ENCODE measurements at places on chromosomes 16 and 17.
A peak's percentile ranks its signal among the peaks of the same experiment; 100 is the strongest.

DNA sequence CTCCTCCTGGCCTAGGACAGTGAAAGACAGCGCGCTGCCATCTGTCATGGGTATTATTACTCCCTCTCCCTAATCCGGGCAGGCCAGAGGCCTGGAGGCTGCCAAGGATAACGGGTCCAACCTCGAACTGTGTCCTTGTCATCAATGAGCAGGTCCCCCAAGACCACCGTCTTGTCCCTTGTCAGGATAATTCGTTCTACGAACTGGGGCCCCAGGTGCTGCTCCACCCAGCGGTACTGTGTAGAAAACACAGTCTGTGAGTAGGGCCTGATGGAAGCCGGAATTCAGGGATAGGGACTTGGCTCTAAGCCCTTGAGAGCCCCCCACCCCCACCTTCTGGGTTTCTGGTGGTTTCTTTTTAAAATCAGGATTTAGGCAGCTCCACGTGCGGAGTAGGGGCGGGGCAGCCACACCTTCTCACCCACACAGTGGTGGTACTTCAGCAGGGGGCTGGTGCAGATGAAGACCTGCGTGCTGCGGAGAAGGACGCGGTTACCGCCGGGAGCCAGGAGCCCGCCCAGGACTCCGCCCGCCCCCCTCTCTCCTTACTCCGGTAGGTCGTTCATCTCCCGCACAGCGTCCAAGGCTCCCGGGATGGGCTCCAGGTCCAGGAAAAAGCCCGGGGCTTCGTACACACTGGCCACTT, 787 bp downstream of the NT5C start:
- peak; percentile 67 for DNase-seq

- no peak for DNase-seq
Observed at GRCh38 chr16:66258916-66259845, 107.3 kb upstream of the CDH5 start.

DNA sequence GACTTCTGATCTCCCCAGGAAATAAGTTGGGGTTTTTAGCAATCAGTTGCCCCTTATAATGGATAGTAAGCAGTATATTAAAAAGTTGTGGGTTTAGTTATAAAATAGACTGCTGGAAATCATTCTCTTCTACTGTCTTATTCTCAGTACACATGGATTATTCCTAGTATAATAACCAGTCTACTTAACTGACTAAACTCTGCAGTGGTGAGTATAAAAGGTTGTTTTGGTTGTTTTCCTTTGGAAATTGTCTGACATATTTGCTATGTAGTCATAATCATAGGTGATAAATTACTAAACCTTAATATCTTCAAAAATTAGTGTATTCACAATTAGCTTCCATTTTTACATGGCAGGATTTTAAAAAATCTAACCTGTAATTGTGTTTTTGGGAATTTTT, 31.4 kb downstream of the CTCF start:
- no peak for DNase-seq

GRCh38 chr17:79681628-79682261, 49.0 kb upstream of the ENPP7 start:
- DNase-seq, result no peak

GRCh38 chr16:69031877-69032301, 73.6 kb upstream of the HAS3 start:
- DNase-seq, result no peak

DNA sequence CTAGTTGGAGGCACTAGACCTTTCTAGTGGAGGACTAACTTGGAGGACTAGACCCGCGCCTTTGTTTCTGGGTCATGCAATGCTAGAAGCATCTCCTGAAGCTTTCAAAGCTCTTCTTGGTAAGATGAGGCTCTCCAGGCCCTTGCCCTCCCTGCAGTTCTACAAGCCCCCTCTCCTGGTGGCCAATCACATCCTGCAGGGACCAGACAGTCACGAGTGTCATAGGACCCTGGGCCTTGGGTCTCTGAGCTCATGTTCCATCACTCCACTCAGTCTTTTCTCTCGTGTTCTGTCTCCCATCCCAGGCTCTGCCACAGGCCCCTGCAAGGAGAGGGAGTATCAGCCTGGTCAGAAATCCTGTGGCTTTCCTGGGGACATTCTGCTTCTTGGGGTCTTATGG, 119.6 kb downstream of the CYLD start:
- no peak for DNase-seq

DNA sequence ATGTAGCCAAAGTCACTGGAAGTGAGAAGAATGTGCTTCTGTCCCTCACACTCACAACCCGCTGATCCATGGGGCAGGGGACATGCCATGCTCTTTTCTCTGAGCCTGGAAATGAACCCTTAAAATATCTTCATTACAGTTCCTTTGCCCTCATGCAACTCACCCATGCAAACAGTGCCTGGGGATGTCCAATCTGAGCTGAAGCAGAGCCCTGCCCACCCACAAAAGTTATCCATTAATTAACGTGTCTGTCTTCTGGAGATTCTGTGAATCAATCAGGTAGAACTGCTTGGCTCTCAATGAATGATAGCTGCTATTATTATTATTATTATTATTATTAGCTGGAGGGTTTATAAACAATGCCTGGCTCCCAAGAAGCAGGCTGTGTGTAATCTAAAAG, 133.7 kb downstream of the USP31 start:
- DNase-seq, result no peak

GRCh38 chr16:12455287-12455798, 348.3 kb downstream of the CPPED1 start:
- peak; percentile 64 for DNase-seq

DNA sequence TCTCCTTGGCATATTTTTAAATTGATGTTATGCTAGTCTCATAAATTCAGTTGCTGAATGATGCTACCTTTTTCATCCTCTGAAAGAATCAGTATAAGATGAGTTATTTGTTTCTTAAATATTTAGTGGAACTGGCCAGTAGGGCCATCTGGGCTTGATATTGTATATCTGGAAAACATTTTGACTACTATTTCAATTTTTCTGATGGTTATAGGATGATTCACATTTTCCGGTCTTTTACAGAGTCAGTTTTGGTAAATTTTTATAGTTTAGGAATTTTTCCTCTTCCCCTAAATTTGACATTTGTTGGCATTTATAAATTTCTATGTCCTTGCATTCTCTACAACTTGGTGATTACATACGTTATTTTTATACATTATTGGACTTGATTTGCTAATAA, 296.3 kb upstream of the AXIN2 start:
- no peak for DNase-seq

GRCh38 chr17:34665819-34666763, 86.7 kb downstream of the TMEM132E start:
- no peak for DNase-seq

DNA sequence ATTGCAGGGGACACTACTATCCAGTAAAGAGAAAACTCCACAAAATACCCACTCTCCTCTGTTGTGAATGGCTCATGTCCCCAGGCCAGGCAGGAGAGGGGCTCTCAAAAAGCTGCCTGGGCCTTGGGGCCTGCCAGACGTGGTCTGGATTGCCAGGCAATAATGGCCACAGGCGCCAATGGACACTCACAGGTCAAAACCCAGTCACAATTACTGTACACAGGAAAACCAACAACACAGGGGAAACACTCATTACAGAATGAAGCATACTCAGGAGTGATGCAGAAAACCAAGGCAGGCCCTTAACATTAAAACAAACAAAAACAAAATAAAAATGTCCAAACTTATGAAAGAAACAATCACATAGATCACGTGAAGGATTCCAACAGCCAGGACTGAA, 35.1 kb upstream of the SREBF1 start:
- DNase-seq, result no peak

DNA sequence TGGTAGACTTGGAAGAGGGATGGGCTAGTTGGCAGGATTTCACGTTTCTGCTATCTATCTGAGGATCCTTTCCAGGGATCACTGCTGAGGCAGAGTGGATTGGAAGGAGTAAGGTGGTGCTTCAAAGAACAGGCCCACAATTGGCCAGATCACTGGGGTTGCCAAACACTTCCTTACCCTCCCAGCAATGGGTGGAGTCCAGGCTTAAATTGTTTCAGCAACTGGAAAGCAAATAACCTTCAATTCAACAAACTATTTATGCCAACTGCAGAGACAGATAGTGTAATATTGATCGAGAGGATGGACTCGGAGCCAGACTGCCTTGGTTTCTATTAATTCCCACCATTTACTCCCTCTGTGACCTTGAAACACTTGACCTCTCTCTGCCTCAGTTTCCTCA, 2.1 kb downstream of the ARRB2 start:
- no peak for DNase-seq

GRCh38 chr16:860891-861290, 60.4 kb upstream of the GNG13 start:
- DNase-seq, result no peak

DNA sequence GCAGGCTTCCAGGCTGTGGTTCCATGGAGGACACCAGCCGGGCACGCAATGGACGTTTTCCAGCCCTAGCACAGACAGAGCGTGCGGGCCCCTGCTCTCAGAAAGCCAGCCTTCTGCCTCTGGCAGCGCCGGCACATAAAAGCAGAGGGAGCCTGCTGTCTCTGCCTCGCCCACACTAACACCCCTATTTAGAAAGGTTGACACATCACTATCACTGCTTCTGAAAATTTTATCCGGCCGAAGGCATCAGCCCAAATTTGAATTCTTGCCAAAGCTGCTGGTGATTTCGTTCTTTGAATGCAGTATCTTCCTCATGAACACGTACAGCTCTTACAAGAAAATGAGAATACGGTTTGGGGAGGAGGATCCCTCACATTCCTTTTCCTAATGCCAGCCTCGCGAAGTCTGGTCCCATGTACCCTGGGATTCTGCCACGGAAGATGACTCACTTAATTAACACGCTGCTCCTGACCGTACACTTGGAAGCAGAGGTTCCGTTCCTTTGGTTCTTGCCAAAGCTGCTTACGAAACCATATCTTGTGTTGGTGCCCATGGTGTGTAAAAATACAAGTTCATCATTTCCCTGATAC, 1.3 kb upstream of the RAB11FIP3 start:
- DNase-seq, result peak; percentile 98

- no peak for DNase-seq
Observed at GRCh38 chr16:57141822-57142631, 43.8 kb downstream of the PSME3IP1 start.

- no peak for DNase-seq
Observed at GRCh38 chr17:63294776-63295175, 151.3 kb downstream of the CYB561 start.

GRCh38 chr16:12392585-12393091, 411.0 kb downstream of the CPPED1 start:
- no peak for DNase-seq

DNA sequence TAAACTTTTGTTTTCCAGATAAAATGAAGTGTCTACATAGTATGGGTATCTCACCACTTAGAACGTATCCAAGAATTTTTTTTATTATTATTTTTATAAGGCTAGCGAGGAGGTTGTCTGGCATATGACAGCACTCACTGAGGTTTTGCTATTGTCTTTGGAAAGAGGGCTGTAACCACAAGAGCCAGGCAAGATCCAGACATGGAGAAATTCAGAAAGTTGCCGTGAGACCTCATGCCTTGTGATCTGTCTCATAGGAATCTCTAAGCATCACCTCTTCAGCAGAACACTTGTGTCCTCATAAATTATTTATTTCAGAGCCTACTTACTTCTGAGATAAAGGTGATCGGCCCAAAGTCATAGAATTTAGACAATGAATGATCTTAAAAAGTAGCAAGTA, 410.8 kb downstream of the CDH11 start:
- DNase-seq, result peak; percentile 39

DNA sequence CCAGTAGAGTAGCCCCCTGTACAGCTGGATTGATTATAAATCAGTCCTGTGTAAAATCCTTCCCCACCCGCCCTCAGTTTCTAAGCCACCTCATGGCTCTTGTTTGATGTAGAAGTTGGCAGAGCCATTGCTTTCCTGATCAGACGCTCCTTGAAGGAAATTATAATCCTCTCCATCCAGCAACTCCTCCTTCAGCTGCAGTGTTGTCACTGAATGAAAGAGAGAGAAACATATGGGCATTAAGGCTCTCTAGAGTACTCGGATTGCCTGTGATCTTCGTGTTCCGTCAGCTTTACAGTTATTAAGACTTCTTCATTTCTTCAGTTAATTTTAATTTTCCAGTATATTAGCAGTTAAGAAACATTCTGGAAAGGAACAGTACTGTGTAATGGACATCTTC, 14.3 kb downstream of the NME2 start:
- no peak for DNase-seq

DNA sequence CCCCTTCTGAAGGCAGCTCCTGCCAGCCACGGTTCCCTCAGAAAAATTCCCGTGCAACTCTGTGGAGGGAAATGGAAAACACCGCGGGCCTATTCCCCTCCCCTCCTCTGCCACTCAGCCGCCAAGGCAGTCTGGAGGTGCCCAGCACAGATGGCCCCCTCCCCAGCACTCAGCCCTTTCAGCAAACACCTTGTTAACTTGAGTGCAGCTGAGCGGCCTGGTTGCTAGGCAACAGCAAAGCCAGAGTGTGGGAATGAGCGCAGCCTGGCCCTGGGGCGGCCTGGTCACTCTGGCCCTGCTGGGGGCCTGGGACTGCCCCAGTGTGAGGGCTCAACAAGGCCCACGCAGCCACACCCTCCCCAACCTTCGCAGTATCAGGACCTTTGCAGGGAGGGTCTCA, 32.8 kb downstream of the CACNA1G start:
- DNase-seq, result no peak

- DNase-seq, result peak; percentile 96
Observed at GRCh38 chr16:27330542-27330941, 16.8 kb downstream of the IL4R start.

DNA sequence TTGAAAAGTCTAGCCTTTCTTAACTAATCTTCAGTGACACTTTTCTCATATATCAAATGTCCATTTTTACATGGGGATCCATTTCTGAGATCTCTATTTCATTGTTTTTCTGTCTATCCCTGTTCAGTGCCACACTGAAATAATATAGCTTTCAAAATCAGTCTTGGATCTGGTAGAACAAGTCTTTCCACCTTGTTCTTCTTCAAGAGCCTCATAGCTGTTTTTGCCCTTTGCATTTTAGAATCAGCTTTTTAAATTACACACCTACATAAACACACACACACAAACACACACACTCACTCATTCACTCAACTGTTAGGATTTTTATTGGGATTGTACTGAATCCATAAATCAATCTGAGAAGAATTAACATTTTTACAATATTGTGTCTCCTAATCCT, 19.2 kb downstream of the GSDMB start:
- no peak for DNase-seq

DNA sequence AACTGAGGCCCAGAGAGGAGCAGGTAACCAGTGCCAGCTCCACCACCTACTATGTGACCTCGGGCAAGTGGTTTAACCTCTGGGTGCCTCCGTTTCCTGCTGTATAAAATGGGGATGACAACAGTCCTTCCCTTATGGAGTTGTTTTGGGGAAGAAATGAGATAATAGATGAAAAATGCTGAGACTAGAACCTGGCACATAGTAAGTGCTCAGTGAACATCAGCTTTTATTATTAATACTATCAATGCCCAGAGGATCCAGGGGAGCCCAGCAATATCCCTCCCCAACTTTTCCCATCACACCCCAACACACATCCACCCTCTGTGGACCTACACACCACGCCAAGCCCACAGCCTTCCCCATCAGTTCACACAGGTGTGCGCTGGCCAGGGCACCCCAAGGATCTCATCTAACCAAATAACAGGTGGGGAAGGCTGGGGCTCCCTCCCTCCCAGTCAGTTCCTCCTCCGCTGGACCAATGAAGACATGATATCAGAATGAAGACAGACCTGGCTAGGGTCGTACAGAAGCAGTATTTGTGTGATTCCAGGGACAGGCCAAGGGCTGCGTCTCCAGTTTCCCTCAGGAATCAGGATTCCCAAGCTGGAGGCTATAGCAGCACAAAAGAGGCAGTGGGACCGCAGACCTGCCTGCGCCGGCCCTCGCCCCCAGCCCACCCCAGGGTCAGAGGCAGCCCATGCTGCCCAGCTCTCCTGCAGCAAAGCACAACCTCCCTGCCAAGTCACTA, 1.8 kb downstream of the ATP2A3 start:
- no peak for DNase-seq
